ENCODE measurements at places on chromosomes 6 and 20.

DNA sequence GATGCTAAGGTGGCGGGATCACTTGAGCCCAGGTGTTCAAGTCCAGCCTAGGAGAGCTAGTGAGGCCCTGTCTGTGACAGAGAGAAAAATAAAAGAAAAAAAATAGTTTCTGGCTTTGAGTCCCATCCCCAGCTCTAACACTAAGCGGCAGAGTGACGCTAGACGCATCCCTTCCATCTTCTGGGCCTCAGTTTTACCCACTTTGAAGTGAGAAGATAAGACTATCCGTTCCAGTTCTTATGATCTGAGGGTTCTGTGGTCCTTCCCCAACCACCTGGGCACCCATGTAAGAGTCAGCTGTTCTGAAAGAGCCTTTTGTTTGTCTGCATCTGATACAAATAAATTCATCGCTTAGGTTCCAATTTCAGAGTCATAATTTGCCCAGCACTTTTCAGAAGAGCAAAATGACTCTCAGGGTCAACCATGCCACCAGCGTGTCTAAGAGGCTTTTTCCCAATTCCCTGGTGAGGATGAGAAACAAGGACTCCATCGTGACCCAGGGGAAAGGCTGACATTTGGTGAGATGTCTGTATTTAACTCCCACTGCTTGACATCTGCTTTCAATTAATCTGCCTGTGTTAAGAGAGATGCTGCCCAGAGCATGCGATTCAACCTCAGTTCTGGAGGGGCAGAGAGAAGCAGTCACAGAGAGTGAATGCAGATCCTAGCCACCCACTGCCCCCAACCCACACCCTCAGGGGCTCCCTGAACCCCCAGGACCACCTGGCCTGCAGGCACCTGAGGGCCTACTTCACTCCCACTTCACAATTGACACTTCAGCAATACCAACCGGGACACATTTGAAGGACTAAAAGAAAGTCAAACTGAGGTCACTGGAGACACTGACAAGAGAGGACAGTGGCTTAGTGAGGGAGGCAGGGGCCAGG lies 131.6 kb upstream of the TOP1 start:
- DNase-seq: no peak

DNA sequence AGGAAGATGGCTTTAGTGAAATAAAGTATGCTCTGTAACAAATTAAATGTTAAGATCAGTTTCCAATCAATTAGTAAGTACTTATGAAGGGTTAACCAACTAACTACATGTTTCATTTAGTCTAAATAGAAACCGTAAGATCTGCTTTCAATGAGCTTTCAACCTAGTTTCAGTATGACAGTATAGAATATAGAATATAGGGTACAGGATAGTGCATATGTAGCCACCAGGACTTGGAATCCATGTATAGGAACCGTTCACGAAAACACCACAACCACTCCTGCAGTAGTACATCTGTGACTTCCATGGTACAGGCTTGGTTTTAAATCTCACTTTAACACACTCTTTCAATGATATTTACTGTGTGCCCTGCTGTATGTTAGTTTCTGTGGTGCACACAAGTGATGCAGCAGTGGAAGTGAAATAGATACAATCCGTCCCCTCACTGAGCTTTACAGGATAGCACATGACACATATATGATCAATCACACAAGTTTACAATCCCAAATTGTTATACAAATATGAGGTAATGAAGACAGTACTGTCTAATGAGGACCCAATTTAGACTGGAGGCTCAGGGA lies 479.7 kb upstream of the MARCKS start:
- DNase-seq: no peak

DNA sequence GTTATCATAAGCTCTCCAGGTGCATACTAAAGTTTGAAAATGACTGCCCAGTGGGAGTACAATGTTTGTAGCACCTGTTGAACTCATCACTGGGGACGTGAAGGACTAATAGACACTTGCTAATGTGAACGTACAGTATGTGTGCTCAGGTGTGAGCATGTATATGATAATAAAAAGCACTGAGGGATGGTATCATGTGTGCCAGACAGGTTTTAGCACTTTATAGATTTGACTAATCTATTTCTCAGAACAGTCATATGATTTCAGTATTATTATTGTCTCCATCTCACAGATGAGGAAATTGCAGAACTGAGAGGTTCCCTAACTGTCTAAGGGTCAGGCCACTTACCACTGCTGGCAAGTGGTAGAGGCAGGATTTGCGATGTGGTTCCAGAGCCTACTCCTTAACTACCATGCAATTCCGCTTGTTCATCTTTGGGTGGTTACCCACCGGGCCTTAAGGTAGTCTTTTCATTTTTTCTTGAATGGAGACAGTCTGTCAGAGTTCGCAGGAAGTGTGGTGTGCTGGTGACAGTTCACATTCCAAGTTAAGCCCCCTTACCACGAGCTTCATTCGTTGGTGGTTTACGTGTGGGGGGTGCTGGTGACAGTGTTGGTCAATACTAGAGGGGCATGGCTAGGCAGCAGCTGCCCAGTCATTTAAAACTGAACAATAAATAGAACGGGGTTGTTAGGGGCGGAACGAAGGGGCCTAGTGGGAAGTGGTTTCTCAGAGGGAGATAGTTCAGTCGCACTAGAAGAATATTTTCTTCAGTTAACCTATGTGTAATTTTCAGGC lies 46.8 kb downstream of the RREB1 start:
- no peak for DNase-seq

- DNase-seq: no peak
Observed at GRCh38 chr6:41672016-41672415, 33.7 kb downstream of the MDFI start.

DNA sequence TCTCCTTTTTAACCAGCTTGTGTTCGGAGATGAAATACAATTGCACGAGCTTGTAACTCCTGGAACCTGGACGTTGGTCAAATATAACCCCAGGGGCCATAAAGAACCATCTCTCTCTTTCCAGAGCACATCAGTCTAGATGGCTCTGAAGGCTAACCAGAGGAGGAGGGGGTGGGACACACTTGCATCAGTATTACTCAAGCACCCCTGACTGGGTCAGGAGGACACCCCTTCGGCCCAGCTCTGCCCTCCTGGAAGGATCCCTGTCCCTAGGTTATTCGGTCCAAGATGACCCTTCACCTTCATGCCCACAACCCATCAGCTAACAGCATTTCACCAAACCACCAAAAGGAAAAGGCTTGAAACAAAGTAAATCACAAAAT lies 67.1 kb downstream of the FYN start:
- no peak for DNase-seq

DNA sequence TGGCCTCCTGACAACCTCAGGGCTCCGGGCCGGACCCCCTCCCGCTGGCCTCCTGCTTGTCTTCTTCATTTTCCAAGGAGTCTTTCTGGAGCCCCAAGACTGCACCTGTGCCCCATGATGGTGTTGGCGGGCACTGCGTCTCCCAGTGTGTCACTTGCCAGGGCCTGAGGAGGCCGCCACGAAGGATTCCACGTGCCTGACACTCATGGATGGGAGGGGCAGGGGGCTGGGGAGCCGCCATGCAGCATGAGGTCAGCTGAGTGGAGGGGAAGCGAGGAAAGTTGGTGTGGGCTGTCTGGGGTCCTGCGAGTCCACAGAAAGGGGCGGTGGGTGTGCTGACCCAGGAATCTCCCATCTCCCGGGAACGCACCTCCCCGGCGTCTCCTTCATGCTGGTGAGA lies 165.7 kb downstream of the SMOC2 start:
- DNase-seq: no peak

- no peak for DNase-seq
Observed at GRCh38 chr6:83303426-83303825, 110.3 kb downstream of the RWDD2A start.

DNA sequence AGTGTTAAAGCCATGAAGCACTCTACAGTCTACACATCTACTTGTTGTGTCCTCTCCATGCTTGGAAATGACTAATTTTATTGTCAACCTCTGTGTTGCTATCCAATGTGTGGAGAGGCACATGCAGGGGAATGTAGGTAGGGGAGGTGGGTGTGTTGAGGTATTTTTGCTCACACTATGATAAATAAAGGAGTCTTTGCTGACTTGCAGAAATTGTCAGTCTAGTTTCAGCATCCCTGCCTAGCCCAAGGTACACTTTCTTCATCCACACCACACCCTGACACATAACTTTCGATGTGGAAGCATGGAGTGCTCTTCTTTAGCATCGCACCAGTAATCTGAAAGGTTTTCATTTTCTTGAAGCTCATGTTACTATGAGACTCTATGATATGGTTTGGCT lies 264.0 kb downstream of the TRDN start:
- DNase-seq: no peak

GRCh38 chr20:64155258-64156135 lies 8.8 kb upstream of the MYT1 start:
- peak; percentile 88 for DNase-seq

GRCh38 chr6:21750575-21750974 lies 157.0 kb downstream of the SOX4 start:
- no peak for DNase-seq

DNA sequence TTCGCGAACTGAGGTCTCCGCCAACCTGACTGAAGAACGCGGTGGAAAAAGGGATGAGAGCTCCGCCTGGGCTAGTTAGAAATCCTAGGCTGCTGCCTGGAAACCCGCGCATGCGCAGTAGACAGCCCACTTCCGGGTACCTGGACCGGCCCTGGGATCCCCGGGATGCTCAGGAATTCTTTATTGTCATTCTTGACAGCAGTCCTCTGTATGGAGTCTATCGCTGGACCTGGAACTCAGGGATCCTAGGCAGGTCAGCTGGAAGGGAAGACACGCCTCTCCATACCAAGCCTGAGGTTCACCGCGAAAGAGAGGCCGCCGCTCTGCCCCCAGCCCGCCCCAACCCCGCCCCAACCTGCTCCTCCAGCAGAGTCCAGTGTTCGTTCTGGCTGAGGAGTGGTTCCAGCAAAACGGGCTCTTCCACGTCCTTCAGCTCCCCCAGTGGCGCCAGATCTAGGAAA lies 1379.2 kb upstream of the DEFB115 start:
- DNase-seq: peak; percentile 9

GRCh38 chr6:170058878-170059485 lies 231.9 kb downstream of the DLL1 start:
- no peak for DNase-seq

- DNase-seq: peak; percentile 71
Observed at GRCh38 chr6:96391776-96392360, 129.7 kb upstream of the UFL1 start.

DNA sequence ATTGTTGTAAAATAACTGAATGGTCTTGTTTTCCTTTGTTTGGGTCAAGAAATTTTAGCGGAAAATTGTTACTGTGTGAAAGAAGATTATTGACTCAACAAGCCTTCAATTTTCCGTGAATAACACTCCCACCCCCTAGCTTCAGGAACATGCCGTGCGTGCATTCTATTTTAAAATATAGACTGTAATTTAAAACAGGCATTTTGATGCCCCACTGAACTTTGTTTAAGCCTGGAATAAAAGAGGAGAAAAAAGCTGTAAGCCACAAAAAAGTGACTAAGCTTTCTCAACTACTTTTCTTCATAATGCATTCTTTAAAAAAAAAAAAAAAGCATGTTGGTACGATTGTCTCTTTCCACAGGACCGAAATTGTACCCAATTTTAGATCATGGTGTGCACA lies 166.0 kb downstream of the ARID1B start:
- no peak for DNase-seq

DNA sequence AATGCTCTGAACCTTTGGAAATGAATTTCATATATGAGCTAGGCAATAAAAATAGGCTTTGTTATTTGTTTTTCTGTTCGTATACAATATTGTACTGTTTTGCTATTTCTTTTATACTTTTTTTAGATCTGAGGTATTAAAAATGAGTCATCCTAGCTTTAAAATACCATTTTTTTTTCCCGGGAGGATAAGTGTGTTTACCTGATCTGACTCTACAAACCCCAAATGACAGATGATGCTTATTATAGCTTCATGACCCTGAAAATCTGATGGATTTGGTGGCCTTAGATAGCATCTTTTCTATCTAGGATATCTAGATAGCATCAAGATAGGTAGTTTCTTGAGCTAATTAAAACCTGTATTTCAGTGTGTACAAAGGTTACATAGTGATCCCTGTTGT lies 206.4 kb downstream of the DTNBP1 start:
- DNase-seq: no peak

GRCh38 chr6:26197933-26198721 lies 110.9 kb downstream of the HFE start:
- peak; percentile 68 for DNase-seq

DNA sequence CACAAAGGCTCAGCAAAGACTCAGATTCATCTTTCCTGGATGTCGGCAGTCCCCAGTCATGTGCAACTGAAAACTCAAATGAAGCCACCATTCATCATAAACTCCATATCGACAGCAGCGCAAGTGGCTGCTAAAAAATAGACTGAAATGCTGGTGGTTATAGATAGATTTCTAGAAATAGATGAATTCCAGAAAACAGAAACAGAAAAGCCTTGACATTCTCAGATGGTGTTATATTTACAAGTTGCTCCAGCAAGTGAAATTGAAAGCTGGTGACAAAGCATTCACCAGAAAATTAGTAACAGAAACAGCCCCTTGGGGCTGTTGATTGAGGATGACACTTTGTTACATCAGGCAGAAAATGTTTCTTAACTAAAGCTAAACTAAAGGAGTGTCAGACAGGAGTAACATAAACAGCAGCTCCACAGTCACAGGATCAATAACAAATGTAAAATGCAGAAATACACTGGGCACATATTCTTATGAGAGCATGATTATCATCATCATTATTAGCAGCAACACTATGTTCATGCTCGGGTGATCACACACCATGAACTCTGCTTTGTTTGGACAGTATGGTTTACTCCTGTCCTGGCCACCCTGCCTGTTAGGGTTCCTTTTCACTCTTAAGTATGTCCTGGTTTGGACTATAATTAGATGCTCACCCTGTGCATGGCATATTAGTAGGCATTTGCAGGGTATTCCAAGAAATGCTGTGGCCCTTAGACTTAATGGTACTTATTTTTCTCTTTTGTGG lies 36.4 kb upstream of the SLC35F1 start:
- DNase-seq: no peak

DNA sequence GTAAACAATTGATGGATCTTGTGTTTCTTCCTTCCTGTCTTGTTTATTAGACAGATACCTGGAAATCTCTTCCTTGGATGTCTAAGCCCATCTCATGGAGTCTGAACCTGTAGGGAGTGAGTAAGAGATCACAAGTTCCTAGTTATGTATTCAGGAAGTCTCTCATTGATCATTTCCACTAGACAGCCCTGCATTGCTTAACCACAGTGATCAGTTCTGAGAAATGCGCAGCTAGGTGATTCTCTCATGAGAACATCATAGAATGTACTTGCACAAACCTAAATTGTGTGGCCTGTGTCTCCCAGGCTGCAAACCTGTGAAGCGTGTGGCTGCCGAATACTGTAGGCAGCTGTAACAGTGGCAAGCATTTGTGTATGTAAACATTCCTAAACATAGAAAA lies 39.1 kb downstream of the FAM120B start:
- no peak for DNase-seq

DNA sequence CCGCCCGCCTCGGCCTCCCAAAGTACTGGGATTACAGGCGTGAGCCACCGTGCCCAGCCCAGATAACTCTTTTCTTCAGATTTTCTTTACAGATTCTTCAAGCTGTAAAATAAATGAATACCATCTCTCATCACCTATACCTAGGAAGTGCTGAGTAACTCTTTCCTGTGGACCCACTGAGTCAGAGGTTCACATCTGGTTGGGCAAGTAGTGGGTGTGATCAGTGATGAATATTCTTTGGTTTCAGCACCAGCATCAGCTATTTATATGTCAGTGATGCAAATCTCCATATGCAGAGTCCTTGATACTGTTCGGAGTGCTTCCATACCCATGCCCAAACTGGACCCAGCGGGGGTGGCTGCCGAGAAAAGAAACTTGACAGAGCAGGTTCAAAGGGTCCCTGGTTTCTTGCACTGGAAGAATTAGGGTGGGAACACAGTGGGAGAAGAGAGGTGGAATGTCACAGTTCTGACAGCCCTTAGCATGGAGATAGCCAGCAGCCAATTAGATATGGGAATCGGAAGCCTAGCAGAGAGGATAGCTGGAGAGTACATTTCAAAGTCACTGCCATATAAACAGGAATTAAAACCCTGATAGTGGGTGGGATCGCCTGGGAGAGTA lies 64.9 kb upstream of the DDR1 start:
- no peak for DNase-seq

All from cerebellar cortex (tissue), 1 donor.